ENCODE measurements at places on chromosomes 1 and 21. TPM values are rescaled to one million over a fixed set of nuclear protein-coding genes. Genes with fewer than 3 reads are reported as not detected.

DNA sequence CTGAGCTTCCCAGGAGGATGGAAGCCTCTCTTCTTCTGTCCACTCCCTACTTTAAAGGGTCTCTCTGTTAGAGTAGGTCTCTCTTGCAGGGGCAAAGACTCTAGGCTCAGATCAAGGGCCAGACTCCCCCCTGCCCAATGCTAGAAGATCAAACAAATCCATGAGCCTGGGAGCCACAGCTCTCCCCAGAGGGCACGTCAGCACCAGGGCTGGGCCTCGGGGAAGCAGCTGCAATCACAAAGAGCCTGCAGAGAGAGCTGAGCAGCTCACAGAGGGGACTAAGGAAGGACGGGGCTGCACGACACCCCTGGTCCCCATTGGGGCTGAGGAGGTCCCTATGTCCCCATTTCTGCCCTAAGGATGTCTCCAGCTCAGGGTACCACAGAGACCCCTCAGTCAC, 3.9 kb downstream of the CNTN2 start:
- no peaks in the 10 kb centered on the region for H3K36me3 ChIP-seq
- no peak overlapping the region for H3K27ac ChIP-seq
- no peaks in the 10 kb centered on the region for H3K4me1 ChIP-seq
- no peak for DNase-seq
- H3K4me3 ChIP-seq, result no peak overlapping the region

DNA sequence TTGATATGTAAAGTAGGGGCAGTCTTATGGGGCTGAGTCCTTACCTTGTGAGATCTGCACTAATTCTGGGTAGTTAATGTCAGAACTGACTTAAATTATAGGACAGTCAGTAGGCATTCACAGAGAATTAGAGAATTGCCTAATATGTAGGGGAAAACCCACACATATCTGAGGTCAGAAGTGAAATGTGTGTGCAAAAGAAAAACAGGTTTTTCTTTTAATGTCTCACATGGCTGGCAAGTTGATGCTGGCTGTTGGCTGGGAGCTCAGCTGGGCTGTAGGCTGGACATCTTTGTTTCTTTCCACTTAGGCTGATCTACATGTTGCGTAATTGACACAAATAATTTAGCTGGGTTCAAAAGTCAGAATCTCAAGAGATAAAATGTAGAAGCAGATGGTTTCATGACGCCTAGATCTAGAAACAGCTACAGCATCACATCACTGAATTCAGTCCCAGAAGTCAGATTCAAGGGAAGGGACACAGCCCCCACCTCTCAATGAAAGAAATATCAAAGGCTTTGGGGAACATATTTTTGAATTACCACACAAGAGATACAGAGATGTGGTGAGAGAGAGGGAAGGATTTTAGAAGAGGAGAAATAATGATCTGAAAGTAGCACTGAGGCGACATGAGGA, 98.9 kb downstream of the TNFSF18 start:
- no peaks in the 10 kb centered on the region for H3K27me3 ChIP-seq
- no peak overlapping the region for H3K27ac ChIP-seq
- DNase-seq, result no peak
- no peaks in the 10 kb centered on the region for H3K36me3 ChIP-seq
- H3K4me1 ChIP-seq, result no peaks in the 10 kb centered on the region

GRCh38 chr1:182126272-182126800, 64.8 kb upstream of the ZNF648 start:
- no peaks in the 10 kb centered on the region for H3K27me3 ChIP-seq
- H3K4me3 ChIP-seq, result no peak overlapping the region
- DNase-seq, result no peak
- H3K36me3 ChIP-seq, result no peaks in the 10 kb centered on the region
- no peak overlapping the region for H3K27ac ChIP-seq

The CLEC20A gene
- not detected for total RNA-seq

GRCh38 chr1:4655674-4656532, 1.5 kb downstream of the AJAP1 start:
- H3K27me3 ChIP-seq, result no peaks in the 10 kb centered on the region
- no peak overlapping the region for H3K4me3 ChIP-seq
- H3K4me1 ChIP-seq, result no peaks in the 10 kb centered on the region

- H3K27me3 ChIP-seq, result no peaks in the 10 kb centered on the region
Observed at GRCh38 chr1:54850069-54850730, 36.8 kb downstream of the DHCR24 start.

DNA sequence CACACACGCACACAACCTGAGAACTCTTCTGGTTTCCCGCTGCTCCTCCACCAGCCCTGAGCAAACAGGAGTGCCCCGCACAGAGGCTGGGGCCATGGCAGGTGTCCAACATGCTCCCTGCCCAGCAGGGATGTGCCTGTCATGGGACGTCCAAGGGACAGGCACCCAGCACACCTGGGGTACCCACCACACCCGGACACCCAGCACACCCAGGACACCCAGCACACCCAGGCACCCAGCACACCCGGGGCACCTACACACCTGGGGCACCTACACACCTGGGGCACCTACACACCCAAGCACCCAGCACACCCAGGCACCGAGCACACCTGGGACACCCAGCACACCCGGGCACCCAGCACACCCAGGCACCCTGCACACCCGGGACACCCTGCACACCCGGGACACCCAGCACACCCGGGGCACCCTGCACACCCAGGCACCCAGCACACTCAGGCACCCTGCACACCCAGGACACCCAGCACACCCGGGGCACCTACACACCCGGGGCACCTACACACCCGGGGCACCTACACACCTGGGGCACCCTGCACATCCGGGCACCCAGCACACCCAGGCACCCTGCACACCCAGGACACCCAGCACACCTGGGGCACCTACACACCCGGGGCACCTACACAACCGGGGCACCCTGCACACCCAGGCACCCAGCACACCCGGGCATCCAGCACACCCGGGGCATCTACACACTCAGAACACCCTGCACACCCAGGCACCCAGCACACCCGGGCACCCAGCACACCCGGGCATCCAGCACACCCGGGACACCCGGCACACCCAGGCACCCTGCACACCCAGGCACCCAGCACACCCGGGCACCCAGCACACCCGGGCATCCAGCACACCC, 37.9 kb downstream of the UBE2G2 start:
- H3K27ac ChIP-seq, result no peak overlapping the region
- no peaks in the 10 kb centered on the region for H3K36me3 ChIP-seq
- no peak overlapping the region for H3K4me3 ChIP-seq
- no peak for DNase-seq
